Large intestine (tissue), 12 donors: ENCODE measurements at places on chromosomes 16 and 17. TPM values are rescaled to one million over a fixed set of nuclear protein-coding genes. Genes with fewer than 3 reads are reported as not detected.
A peak's percentile ranks its signal among the peaks of the same experiment; 100 is the strongest.

Gene HOXB13
- polyA plus RNA-seq: not detected

Gene CCDC200
- polyA plus RNA-seq: 47.1 TPM

Gene DNAAF8
- polyA plus RNA-seq: 0.78 TPM

Gene GLIS2
- 11.5 TPM for polyA plus RNA-seq

Gene CDR2L
- polyA plus RNA-seq: 6.8 TPM

Gene GP2
- 5.4 TPM for polyA plus RNA-seq

GRCh38 chr16:65249768-65250167 is 127.9 kb upstream of the CDH11 start:
- no peak overlapping the region for H3K4me3 ChIP-seq
- H3K4me1 ChIP-seq: no peaks in the 10 kb centered on the region
- no peak overlapping the region for H3K27ac ChIP-seq
- H3K27me3 ChIP-seq: no peaks in the 10 kb centered on the region
- no peaks in the 10 kb centered on the region for H3K36me3 ChIP-seq

DNA sequence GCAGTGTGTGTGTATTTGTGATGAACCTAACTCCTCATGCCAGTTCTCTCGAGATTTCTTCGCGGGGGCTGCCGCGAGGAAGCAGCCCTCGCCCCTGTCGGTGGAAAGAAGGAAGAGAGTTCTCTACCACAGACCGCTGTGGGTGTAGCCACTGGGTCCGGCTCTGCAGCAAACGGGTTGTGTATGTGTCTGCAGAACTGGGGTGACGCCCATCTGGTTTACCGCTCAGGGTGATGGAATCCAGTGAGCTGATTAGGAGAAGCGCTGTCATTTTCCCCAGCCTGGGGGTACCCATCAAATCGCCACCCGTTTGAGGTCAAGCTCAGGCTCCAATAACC is 7.7 kb downstream of the CORO6 start:
- peaks cover 47% of the 10 kb centered on the region for H3K4me1 ChIP-seq
- H3K27ac ChIP-seq: no peak overlapping the region
- peaks cover 85% of the 10 kb centered on the region for H3K27me3 ChIP-seq
- H3K4me3 ChIP-seq: peak overlapping the region; percentile 20

DNA sequence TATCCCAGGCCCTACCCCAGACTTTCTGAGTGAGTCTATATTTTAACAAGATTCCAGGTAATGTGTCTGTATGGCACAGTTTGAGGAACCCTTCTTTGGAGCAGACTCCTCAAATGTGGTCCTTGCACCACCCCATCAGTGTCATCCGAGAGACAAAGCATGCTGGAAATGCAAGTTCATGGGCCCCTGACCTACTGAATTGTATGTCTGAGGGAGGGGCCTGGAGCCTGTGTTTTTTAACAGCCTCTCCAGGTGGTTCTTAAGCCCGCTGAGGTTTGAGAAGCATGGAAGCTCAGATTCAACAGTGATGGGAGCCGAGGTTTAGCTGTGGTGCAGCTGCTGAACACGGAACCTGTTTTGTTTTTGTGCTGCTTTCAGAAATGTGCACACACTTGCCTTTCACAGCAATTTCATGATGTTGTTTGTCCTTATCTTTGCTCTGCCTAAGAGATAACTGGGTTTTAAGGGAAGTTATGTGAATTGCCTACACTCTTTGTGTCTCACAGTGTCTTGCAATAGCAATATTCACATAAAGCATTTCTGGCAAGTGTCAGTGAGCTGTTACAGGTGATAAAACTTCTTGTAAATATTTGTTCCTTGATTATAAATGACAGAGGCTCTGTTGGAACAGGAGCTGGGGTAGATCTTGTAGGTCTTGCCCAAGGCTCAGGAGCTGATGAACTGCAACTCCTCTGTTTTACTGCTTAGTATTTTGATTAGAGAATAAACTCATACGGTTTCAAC is 32.0 kb upstream of the IL34 start:
- peak overlapping the region; percentile 87 for H3K27ac ChIP-seq
- no peak overlapping the region for H3K4me3 ChIP-seq

DNA sequence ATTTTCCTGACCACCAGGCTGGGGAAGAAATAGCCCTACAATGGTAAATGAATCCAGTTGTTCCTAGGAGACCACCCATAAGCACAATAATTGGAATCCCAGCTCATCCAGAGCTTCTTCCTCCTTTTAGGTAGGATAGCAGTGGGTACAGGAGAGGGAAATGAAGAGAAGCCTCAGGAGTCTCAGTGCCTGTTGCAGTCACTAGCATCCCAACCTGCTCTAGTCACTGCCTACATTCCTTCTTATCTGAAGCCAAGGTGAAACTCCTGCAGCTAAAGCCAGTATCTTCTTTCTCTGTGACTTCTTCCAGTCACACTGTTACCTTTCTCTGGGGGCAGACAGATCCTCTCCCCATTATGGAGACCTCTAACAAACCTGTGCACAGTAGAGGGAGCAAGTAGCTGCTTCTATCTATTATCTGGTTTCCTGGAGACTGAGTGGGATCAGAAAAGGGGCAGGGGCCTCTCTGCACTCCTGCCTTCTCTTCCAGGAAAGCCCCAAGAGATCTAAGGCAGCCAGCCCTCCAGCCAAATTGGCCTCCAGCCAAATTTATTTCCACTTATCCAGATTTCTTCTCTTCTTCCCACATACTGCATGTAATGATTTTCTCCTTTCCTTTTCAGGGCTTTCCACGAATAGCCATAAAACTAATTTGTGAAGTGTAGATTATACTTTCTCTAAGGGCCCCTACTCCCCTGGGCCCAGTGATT is 85.5 kb downstream of the SSH2 start:
- no peaks in the 10 kb centered on the region for H3K27me3 ChIP-seq
- no peaks in the 10 kb centered on the region for H3K36me3 ChIP-seq
- peaks cover 17% of the 10 kb centered on the region for H3K4me1 ChIP-seq
- no peak overlapping the region for H3K27ac ChIP-seq

DNA sequence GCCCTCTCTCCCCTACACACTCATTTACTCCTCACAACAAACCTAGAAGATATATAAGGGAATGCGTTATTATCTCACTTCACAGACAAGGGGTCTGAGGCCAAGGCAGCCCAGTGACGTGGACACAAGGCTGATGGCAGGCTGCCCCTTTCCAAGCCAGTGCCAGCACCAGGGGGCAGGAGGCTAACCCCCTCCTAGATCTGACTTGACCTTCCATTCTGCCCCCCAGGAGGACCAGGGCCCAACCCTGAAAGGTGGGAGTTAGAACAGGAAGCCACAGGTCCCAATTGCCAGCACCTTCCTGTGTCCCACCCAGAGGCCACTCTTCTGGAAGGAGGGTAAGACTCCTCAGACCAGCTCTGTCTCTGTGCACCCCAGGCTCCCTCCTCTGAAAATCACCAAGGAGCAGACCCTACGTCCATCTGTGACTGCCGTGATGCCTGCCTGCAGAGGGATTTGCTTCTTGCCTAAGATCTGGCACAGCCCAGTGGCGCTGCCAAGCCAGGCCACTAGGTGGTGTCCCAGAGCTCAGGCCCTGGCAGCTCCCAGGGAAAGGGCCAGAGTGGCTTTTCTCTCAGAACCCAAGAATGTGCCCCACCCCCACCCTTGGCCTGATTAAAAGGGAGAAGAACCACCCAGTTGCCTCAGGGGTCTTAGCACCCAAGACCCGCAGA is 42.4 kb upstream of the MRPS23 start:
- H3K27me3 ChIP-seq: no peaks in the 10 kb centered on the region
- peak overlapping the region; percentile 91 for H3K27ac ChIP-seq
- no peak overlapping the region for H3K4me3 ChIP-seq
- peaks cover 40% of the 10 kb centered on the region for H3K4me1 ChIP-seq

DNA sequence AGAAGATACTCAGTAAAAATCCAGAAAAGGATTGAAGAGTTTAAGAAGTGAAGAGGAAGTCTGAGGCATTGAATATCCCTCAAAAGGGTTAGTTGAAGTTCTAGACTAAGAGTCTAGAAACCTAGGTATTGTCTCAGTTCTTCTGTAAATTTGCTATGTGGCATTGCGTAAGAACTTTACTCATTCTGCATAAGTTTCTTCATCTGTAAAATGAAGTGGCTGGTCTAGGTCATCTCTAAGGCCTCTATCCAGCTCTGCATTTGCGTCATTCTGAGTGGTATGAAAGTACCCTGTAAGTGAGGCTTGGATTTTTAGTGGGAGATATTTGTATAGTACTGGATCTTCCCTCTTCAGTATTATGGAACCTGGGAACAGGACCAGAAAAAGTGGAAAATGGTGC is 130.2 kb downstream of the MYO1D start:
- no peaks in the 10 kb centered on the region for H3K4me1 ChIP-seq
- H3K27ac ChIP-seq: no peak overlapping the region
- no peaks in the 10 kb centered on the region for H3K27me3 ChIP-seq
- no peak overlapping the region for H3K4me3 ChIP-seq
- DNase-seq: no peak

DNA sequence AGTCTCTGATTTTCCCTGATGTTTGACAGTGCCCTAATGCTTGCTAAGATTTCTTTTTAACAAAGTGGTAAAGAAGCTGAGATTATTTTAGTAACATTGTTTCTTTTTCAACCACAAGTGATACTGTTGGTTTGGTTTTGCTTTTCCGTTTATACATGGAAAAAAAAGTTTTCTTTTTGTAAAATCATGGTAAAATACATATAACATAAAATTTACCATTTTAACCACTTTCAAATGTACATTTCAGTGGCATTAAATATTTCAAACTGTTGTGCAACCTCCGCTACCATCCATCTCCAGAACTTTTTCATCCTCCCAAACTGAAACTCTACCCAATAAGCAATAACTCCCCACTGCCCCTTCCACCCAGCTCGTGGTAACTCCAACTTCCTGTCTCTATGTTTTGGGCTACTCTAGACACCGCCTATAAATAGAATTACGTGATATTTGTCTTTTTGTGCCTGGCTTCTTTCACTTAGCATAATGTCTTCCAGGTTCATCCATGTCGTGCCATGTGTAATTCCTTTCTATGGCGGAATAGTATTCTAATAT is 4.6 kb downstream of the CIITA start:
- no peak for DNase-seq
- H3K36me3 ChIP-seq: no peaks in the 10 kb centered on the region
- peaks cover 40% of the 10 kb centered on the region for H3K27me3 ChIP-seq
- no peak overlapping the region for H3K4me3 ChIP-seq

- no peaks in the 10 kb centered on the region for H3K4me1 ChIP-seq
- no peaks in the 10 kb centered on the region for H3K27me3 ChIP-seq
- H3K36me3 ChIP-seq: peaks cover 23% of the 10 kb centered on the region
- peak overlapping the region; percentile 33 for H3K27ac ChIP-seq
- no peak overlapping the region for H3K4me3 ChIP-seq
- no peak for DNase-seq
Observed at GRCh38 chr16:31064882-31065461, 9.1 kb downstream of the ZNF668 start.

DNA sequence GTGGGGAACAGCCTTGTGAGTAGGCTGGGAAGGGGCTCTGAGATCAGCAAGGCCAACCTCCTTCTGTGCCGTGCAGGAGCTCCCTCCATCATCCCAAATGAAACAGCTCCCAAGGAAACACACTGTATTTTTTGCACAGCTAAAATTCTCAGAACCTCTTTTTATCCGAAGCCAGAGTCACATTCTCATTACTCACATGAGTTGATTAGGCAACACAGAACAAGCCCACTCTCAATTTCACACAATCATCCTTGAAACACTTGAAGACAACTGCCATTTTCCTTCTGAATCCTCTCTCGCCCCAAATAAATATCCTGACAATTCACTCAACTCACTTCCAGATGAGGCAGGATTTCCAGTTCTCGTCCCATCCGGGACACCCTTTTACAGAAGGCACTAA is 66.1 kb downstream of the MYO18A start:
- no peak overlapping the region for H3K27ac ChIP-seq
- no peaks in the 10 kb centered on the region for H3K27me3 ChIP-seq
- no peak overlapping the region for H3K4me3 ChIP-seq
- peaks cover 77% of the 10 kb centered on the region for H3K36me3 ChIP-seq
- no peaks in the 10 kb centered on the region for H3K4me1 ChIP-seq

DNA sequence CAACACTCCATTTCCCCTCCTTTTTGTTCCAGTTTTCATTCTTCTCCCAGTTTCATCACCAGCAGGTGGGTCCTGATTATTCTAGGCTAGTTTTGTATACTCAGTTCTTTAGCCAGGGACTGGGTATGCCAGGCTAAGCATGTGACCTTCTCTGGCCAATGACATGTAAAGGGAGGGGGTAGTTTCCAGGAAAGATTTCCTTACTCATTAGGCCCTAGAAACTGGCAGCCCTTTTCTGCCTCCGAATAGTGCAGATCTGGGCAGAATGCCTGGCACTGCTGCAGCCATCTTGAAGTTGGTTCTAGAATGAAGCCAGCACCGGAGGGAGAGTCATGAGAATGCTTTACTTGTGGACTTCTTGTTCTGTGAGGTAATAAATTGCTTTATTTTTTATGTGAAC is 126.9 kb upstream of the AXIN2 start:
- no peak overlapping the region for H3K4me3 ChIP-seq
- no peaks in the 10 kb centered on the region for H3K27me3 ChIP-seq
- no peak for DNase-seq
